ENCODE measurements at places on chromosomes 2 and 18.

DNA sequence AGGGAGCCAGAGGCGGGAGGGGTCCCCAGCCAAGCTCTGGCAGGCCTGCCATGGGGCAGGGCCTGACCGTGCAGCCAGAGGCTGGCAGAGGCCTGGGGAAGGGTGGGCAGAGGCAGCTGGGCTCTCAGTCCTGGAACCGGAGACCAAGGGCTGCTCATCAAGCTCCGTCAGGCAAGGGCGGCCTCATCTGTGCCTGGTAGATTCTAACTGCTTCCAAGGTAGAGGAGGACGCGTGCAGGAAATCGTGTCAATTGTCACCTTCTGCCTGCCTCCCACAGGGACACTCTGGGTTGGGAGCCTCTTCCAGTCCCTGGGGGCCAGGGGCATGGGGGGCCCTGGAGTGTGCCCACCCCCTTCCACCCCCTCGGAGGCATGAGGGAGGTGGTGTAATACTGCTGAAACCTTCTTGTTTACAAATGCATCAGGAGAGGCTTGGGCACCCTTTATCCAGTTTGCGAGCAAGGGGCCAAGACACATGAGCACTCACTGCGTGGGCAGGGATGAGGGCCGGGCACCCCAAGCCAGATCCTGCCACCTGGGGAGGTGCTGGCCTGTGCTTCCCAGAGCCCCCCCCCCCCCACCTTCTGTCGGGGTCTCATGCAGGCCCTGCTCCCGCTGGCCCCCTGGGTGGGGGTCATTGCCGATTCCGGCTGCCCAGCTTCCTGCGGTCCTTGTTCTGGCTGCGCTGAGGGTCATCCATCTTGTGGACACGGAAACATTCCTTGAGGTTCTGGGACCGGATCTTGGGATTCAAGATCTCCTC, 9.0 kb downstream of the SNORC start:
- DNase-seq, result no peak

- no peak for DNase-seq
These were observed 196.4 kb upstream of the PXDN start for GRCh38 chr2:1940679-1941078.

DNA sequence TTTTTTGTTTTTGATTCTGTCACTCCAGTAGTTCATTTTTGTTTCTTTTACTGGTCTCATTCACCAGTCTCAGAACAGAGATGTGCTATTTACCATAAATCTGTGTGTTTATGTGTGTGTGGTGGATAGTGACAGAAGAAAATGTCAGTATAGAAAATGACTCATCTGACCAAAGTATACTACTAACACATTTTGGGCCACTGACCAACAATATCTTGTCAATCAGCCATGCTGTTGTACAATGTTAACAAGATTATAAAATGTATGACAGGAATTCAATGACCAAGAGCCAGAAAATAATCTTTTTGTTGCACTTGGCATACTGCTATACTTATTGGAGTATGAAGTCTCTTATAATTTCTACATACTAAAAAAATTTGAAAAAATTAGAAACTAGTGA, 1081.4 kb upstream of the NRXN1 start:
- no peak for DNase-seq

GRCh38 chr2:201785135-201785534, 4.4 kb upstream of the ALS2 start:
- no peak for DNase-seq
